Omental fat pad (tissue), 4 donors: ENCODE measurements at places on chromosomes 1 and 21. TPM values are rescaled to one million over a fixed set of nuclear protein-coding genes. Genes with fewer than 3 reads are reported as not detected.

Gene PUSL1
- 16.8 TPM for total RNA-seq

Gene FALEC
- not detected for total RNA-seq

Gene CLDN19
- not detected for total RNA-seq

Gene HSPA6
- 15.6 TPM for total RNA-seq

Gene CFHR1
- total RNA-seq = not detected

Gene SLAMF6
- 4.9 TPM for total RNA-seq

DNA sequence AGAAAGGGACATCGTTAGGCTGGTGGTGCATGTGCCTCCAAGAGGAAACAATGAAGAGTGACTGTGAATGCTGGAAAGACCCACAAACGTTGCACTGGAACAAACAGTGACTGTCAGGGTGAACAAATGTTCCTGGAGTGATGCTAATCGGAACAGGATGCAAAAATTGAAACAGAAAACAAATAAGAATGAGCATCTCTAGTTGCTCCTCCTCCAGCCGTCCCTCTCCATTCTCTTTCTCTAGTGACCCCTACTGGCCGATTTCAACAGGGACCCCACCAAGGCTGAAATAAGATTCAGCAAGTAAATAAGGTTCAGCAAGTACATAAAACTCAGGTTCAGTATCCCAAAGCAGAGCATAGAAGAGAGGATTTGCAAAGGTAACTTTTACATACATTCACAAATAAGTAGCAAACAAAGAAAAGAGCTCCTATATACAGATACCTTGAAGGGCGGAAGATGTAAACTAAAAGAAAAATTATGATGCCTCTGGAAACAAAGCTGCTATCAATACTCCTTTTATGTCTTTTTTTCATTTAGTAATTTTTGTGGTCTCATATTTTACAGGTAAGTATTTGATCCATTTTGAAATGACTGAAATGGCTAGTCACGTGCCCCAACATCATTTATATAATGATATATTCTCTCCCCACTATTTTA lies 836.1 kb upstream of the ADAMTS5 start:
- no peak for DNase-seq

DNA sequence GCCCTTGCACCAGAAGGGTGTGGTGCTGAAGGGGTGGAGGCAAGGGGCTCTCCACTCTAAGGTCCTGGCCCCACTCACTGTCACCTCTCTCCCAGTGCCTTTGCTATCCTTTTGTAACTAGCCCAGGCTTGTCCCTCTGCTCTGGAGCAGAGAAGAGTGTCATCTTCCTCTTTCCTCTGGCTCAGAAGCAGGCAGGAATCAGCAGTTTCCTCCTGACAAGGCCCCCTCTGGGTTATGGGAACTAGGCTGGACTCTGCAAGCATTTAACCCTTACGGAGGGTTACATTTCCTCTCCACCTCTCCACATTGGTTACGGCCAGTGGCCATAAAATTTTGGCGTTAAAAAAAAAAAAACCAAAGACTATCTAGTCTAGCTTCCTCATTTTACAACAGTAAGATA lies 30.4 kb downstream of the PLXNA2 start:
- no peak for DNase-seq

- DNase-seq = no peak
Observed at GRCh38 chr1:31478167-31478566, 65.2 kb downstream of the SERINC2 start.

DNA sequence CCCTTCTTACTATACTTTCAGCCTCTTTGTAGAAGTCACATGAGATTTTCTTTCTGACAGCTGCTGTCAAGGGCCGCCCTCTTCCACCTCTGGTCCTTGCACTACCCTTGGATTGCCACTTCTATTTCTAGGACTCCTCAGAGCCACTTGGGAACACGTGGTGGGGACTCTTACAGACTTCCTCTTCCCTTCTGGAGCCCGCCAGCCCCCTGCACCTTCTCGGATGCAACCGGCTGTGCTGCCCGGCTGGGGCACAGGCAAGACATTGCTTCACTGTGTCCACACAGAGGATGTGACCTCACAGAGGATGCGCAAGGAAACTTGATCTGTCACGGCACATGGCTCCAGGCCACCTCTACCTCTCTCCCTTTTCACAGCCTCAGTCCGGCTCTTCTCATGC lies 2.4 kb upstream of the IKBKE start:
- no peak for DNase-seq

- DNase-seq = peak; percentile 82
Observed at GRCh38 chr1:119613769-119614720, 34.0 kb downstream of the ZNF697 start.

GRCh38 chr1:30334767-30335166 lies 388.6 kb downstream of the MATN1 start:
- DNase-seq = no peak

DNA sequence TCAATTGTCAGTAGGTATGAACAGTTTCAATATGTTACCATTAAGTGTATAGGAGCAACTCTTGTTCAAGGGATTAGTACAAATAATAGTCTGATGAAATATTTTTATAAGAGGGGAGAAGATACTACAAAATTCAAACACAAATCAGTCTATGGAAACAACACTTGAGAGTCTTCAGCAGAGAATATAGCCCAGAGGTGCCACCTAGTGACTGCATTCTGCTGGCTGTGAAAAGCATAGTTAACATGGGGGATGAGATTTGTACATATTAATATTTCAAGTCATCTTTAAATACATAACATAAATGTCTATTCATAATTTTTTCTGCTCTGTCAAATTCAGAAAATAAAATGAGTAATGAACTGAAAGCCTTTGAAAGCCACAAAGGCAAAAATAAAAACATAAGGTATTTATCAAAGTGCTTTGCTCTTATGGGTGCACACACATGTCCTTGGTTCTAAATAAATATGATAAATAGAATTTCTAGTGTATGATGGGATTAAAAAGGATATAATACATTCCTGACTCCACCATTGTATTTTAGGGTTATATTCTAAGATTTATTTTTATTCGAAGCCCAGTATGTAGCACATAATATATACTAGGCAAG lies 440.9 kb upstream of the ZRANB2 start:
- DNase-seq = no peak

DNA sequence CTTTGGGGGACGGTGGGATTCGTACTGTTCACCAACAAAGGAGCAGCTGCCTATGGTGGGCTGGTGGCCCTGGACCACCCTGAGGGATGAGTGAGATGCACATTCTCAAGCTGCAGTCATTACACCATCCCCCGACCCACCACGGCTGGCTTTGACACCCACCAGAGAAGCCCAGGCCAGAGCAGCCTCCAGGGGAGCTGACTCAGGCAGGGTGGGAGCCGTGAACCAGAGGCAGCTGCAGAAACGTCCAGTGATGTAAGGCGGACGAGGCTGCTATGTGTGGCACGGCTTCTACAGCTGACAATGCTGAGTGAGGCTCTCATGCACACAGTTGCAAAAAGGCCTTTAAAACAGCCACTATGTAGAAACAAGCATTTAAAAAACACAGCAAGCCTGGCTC lies 40.1 kb downstream of the CHAF1B start:
- DNase-seq = no peak

- no peak for DNase-seq
Observed at GRCh38 chr1:14667651-14667984, 69.1 kb downstream of the KAZN start.

DNA sequence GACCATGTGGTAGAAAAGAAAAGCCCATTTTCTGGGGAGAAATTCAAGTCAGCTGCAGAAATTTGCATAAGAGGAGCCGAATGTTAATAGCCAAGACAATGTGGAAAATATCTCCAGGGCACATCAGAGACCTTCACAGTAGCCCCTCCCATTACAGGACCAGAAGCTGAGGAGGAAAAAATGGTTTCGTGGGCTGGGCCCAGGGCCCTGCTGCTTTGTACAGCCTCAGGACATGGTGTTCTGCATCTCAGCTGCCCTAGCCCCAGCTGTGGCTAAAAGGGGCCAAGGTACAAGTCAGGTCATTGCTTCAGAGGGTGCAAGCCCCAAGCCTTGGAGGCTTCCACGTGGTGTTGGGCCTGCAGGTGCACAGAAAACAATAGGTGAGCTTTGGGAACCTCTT lies 108.3 kb downstream of the DMRTB1 start:
- no peak for DNase-seq

DNA sequence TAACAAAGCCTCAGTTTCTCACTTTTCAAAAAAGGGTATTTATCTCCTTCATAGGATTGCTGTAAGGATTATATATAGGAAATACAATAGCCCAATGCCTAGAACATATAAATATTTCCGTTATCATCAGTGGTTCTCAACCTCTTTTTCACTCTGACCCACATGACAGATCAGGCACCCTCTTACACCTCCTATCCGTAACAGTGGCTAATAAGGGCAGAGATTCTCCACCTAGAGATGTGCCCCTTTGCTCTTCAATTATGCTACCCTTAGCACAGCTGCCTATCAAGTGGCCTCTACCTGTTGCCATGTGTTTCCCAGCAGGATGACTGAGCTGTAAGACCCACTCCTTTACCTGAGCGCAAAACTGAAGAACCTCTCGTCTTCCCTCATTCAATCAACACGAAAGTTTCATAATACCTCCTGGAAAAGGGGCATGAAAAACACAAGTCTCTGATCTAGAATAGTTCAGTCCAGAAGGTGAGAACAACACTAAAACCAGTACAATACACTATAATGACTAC lies 10.5 kb downstream of the PUM1 start:
- no peak for DNase-seq

DNA sequence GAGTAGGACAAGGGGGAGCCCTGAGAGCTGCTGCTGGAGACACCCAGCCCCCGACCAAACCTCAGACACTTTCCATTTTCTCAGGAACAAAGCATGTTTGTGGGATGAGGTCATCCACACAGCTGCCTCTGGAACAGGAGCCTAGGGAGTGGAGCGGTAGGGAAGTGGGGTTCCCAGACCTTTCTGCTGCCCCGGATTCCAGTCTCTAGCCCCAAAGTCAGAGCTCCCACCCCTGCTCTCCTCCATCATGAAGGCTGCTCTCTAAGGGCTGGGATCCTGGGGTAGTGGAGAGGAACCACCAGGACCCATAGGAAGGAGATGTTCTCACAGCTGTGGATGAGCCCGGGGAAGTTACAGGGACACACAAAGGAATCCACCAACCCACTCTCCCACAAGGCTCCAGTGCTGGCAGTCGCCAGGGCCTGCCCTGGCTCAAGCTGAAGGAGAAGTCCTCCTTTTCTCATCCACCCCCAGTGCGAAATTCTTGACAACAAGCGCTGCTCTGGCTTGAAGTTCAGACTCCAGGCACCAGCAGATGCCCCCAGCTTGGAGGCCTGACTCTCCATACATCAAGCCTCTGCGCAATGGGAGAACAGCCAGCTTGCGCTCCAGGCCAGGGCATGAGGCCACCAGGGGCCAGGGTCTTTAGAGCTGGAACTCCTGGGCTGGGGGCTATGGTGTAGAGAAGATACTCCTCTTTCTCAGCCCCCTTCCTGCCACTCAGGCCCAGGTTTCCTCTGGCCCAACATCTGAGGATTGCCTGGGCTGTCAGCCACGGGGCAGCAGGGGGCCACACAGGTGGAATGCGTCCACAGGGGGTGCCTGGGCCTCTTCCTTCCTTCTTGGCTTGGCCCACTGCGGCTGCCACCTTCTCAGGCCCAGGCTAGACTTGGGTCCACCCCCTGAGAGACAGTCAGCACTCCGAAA lies 4.5 kb downstream of the FHL3 start:
- no peak for DNase-seq

DNA sequence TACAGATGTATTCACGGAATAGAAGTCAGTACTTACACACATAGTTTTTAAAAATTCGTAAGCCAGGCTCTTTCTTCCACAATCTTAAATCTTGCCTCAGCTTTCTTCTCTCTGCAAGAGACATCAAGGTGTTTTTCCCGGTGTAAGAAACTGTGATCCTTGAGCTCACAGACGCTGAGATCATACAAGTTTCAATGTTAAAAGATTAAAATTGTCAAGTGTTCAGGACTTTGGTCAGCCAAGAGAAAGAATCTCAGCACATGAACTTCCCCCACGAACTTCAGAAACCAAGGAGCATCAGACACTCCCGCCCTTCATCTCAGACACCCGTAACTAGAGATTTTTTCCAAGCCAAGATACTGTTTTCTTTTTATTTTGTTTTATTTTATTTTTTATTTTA lies 6.2 kb downstream of the UTS2 start:
- no peak for DNase-seq

- DNase-seq = no peak
Observed at GRCh38 chr1:20409012-20409411, 77.0 kb downstream of the CAMK2N1 start.

GRCh38 chr21:42478504-42478903 lies 17.5 kb downstream of the RSPH1 start:
- no peak for DNase-seq

DNA sequence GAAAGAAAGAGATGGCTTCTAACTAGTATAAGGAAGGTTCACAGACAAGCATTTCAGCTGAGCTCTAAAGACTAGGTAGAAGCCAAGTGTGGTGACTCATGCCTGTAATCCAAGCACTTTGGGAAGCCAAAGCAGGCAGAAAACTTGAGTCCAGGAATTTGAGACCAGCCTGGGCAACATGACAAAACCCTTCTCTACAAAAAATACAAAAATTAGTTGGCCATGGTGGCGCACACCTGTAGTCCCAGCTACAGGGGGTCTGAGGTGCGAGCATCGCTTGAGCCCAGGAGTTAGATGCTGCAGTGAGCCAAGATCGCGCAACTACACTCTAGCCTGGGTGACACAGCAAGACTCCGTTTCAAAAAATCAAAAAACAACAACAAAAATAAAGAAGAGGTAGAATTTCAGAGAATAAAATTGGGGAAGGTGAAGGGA lies 27.8 kb downstream of the FBXO42 start:
- no peak for DNase-seq

DNA sequence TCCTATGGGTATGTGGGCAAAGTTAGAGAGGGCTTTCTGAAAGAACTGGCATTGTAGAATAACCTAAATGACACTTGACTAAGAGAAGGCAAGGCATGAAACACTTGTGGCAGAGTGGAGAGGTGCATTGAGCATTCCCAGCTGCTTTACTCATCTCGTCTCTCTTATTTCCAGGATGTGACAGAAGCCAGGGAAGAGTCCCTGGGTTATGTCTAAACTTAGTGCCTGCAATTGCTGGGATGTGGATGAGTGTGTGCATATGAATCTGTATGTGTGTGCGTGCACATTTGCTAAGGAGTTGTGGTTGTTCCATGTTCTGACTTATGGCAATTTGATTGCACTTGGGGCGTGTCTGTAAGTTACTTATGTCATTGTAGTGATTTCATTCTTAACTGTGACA lies 1326.5 kb upstream of the B3GALT2 start:
- no peak for DNase-seq

DNA sequence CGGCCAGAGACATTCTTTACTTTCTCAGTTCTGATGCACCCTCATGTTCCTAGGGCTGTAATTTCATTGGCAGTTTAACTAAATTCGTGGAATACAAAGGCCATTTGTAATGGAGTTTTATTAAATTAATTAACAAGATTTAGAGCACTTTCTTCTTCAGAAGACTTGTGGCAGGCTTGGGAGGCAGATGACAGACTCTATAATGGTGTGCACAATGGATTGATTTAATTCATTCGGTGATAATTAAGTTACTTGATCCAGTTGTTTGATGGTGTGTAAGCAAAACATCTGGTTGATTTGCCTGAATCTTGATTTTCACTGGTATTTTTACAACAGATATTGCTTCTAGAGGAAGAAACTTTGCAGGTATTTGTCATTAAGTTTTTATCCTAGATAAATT lies 361.9 kb upstream of the GREM2 start:
- no peak for DNase-seq

- no peak for DNase-seq
Observed at GRCh38 chr1:221234791-221235190, 355.5 kb downstream of the HLX start.

- DNase-seq = peak; percentile 53
Observed at GRCh38 chr1:226702957-226703831, 35.9 kb downstream of the ITPKB start.

GRCh38 chr1:45010855-45011811 lies at the start of gene HECTD3:
TSS of gene HECTD3 (minus strand) at chr1:45011324. CDS start at chr1:45011257, 67 bp downstream.
- no peak for DNase-seq
